ENCODE measurements at places on chromosomes 5 and 9. TPM values are rescaled to one million over a fixed set of nuclear protein-coding genes. Genes with fewer than 3 reads are reported as not detected.

PRDM9 gene
- not detected for total RNA-seq

ALDH1A1 gene
- total RNA-seq: not detected

HRCT1 gene
- not detected for total RNA-seq

CDX1 gene
- not detected for total RNA-seq

PHYHD1 gene
- 0.52 TPM for total RNA-seq

FOXI1 gene
- total RNA-seq: not detected

ASPN gene
- not detected for total RNA-seq

PPP6C gene
- total RNA-seq: 47.6 TPM

SPARC gene
- 0.66 TPM for total RNA-seq

PAEP gene
- not detected for total RNA-seq

CMBL gene
- total RNA-seq: 2.9 TPM

OR13C2 gene
- not detected for total RNA-seq

GDF9 gene
- total RNA-seq: 0.29 TPM

CDO1 gene
- total RNA-seq: 0.37 TPM

NPR3 gene
- not detected for total RNA-seq

PDGFRB gene
- 1.1 TPM for total RNA-seq

PLGRKT gene
- 27.5 TPM for total RNA-seq

CCDC183 gene
- total RNA-seq: 0.43 TPM

DNA sequence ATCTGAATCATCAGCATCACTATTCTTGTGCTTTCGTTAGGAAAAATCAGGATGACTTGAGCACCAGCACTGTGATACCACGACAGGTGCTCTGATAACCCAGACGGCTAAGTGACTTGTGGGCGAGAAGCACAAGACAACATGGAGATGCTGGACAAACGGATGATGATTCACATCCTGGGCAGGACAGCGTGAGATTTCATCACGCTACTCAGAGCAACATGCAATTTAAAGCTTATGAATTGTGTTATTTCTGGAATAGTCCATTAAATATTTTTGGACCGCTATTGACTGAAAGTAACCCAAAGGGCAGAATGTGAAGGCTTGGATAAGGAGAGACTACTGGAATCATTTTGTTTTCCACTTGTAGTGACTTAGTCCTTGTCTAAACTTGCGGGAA is 114.8 kb upstream of the DAPK1 start:
- no peak for DNase-seq

DNA sequence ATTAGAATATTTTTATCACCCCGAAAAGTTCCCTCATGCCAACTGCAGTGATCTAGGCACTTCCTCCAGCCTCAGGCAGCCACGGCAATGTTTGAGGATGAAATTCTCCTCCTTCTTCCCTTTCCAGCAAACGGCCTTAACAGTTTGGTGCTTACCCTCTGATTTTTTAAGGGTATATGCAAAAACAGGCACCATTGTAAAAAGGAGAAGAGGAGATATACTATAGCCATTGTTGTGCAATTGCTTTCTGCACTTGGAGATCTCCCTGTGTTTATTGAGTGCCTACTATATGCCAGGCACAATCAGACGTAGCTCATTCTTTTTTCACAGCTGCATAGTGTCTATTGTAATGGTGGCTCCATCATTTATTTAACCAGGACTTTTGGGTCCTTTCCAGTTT is 29.4 kb downstream of the GSN start:
- no peak for DNase-seq

DNA sequence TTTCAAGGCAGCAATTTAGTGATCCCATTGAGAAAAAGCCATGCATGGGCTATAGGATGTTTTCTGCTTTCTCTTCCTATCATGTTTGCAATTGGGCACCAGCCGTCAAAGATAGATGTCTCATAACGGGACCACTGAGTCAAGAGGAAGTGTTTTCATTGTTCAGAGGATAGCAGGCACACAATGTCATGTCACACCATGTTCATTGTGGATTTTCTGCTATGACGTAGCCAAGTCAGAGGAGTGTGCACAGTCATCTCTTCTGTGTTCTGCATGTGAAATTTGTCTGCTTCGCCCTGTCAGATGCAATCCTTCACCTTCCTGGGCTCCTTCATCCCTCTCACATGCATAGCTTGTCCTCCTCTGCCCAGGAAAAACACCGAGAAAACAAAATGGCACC is 106.0 kb downstream of the CD180 start:
- DNase-seq: no peak

GRCh38 chr9:76379494-76379893 is 14.7 kb downstream of the RFK start:
- no peak for DNase-seq

DNA sequence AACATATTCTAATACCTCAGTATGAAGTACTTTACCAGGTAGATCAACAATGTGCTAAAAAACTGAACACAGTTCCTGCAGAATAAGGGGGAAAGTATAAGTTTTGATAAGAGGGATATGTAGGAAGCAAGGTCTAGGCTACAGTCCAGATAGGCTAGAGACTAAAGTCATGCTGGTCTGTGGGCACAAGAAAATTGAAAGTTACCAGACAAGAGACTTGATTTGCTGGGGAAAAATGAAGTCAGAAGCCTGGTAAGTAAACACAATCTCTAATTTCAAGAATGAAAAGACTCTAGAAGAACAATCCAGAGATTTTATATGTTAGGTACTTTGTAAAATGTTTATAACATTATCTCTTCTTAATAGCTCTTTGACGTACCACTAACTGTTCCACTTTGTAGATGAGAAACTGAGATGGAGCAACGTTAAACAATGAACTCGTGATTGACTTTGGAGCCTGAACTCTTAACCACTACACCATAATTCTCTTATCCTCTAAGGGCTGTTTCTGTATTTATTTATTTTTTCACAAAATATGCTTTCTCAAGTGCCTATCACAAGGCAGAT is 19.5 kb downstream of the ADAMTS6 start:
- DNase-seq: no peak

DNA sequence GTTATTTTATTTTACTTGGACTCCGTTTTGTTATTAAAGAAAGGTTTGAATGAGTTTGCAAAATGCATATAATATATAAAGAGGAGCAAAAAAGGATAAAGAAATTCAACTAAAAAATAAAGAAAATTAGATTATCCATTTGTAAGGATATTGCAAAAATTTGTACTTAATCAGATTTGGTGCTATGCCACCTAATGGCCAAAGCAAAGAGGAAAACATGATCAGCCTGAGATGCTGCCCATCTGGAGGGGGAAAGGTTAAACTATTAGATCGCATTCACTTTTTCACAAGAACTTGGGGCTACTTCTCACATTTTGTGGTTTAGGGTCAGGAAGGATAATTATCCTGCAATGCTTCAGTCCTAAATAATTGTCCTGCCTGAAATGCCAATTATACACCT is 350.6 kb downstream of the MLLT3 start:
- DNase-seq: no peak

GRCh38 chr5:16009256-16009655 is 170.3 kb downstream of the MARCHF11 start:
- no peak for DNase-seq

- DNase-seq: no peak
Observed at GRCh38 chr5:42564689-42565356, 141.6 kb downstream of the GHR start.

- DNase-seq: no peak
Observed at GRCh38 chr5:91011029-91011428, 372.1 kb downstream of the ARRDC3 start.

- no peak for DNase-seq
Observed at GRCh38 chr5:163874431-163874830, 369.0 kb downstream of the MAT2B start.

- DNase-seq: no peak
Observed at GRCh38 chr9:123784518-123784917, 145.4 kb downstream of the DENND1A start.

DNA sequence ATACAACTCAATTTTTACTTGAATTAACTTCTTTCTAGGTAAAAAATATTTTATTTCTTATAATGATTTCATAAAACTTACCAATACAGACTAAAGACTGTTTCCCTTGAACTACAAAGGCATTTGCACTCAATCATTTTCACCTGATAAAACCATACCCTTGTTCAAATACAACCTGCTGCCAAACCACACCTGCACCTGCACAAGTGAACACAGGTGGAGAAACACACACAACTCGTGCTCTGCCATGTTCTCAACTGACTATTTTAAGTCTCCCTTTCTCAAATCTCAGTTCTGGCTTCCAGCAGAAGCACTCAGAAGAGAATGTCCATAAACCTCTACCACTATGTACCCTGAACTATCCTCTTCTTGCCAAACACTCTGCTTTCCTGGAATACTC is 1892.1 kb downstream of the MAT2B start:
- no peak for DNase-seq

- DNase-seq: no peak
Observed at GRCh38 chr5:119290161-119290569, 65.7 kb upstream of the TNFAIP8 start.

GRCh38 chr5:155587458-155587857 is 573.9 kb downstream of the KIF4B start:
- DNase-seq: no peak

DNA sequence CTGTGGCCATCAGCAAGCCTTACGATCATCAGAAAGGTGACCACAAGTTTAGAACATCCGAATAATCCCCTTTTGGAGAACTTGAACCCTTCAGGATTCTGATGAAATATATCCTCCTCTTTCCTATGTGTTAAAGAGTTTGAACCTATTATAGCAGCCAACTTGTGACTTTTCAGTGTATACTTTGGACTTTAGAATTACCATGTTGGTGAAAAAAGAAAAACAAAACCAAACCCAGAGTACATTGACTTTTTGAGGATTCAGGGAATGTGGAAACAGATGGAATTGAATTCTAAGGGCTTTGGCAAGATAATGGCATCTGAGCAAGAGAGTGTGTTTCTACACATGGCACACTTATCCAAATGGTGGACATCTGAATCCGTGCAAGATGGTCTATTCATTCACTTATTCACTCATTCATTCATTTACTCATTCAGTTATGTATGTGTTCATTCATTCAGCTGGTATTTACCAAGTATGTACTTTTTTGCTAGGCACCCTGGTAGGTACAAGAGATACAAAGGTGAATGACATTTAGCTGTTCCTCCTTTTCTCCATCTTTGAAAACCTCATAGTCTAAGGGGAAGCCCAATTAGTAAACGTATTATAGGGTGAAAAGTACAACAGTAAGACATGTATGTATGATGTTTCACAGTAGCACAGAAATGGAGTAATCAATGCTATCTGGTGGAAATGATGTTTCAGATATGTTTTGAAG is 91.8 kb downstream of the PRDM6 start:
- no peak for DNase-seq

DNA sequence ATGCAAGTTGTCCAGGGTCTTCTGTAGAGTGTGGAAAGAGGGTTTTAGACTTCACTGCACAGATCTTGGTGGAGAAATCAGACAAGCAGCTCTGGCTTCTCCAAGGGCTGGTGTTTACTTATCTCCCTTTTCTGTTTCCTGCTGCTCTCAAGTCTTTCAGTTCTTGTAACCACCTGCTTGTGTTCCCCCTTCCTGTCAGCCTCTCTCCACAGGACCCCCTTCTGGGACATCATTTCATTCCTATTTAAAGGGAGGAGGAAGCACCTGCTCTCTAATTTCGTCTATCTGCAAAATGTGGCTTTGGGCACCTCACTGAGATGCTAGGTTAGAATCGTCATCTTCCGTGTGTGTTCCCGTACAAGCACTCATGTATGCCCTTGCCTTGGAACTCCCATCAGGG is 636.2 kb downstream of the MTRR start:
- DNase-seq: no peak

GRCh38 chr5:132414634-132415378 is 45.3 kb downstream of the SLC22A5 start:
- DNase-seq: no peak

- DNase-seq: no peak
Observed at GRCh38 chr9:134477342-134477925, 151.2 kb downstream of the RXRA start.

DNA sequence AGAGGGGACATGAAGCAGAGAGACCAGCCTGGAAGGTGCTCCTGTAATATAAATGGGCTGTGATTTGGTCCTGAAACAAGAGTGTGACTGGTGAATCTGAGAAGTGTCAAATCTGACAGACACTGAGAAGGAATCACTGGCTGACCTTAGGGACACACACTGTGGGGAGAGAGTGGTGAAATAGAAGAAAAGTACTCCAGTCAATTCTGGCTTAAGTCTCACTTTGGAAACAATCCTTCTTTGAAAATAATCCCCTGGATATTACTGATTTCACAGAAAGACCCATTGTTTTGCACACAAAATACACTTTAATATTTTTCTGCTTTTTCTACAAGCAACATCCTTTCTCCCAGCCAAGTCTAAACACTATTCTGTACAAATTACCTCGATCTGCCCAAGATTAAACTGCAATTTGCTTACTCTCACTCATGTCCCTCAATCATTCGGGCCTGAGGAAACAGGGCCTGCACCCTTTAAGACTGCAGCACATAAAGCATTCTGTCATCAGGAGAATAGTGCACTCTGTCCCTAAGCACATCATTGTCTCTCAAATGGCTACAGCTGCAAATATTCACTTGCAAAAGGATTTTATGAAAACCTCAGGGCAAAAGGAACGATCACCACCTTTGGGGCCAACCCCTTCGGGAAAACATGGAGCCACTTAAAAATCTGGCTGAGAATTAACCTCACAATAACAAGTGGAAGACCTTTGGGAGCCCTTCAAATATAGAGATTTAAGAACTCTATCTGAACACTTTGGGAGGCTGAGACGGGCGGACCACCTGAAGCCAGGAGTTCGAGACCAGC is 68.6 kb downstream of the MAPKAP1 start:
- DNase-seq: no peak

GRCh38 chr5:138028971-138029365 is 3.9 kb downstream of the FAM13B start:
- no peak for DNase-seq

- DNase-seq: no peak
Observed at GRCh38 chr5:9538504-9538903, 7.4 kb downstream of the SEMA5A start.

- DNase-seq: no peak
Observed at GRCh38 chr5:145473042-145473642, 362.0 kb downstream of the PRELID2 start.

DNA sequence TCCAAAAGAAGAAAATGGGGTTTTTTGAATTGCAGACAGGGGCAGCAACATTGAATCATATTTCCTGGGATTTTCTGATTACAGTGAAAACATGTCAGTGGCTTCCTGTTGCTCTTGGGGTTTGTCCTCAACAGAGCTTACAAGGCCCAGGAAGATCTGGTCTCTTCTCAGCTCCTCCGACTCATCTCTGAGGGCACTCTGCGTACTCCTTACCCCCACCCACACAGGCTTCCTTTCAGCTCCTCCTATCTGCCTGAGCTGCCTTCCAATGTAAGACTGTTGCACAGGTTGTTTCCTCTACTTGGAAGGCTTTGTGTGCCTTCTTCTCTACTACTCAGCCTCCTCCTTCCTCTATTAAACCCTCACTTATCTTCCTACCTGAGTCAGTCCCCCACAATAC is 245.1 kb upstream of the MEF2C start:
- no peak for DNase-seq

DNA sequence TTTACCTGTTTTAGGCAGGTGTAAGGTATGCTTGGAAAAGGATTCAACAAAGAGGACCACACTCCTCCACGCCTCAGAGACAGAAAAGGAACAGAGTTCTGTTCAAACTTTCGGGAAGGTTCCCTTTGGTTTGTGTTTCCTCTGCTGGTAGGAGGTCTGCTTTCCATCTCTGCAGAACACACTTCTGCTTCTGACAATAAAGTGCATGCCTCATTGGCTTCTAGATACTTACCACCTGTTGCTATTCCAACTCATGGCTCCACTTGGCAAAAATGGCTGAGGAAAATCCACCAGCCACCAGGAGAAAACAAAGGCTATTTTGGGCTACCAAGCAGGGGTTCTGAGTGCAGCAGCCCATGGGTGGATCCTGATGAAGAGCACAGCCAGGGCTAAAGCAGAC is 112.7 kb downstream of the NRG2 start:
- DNase-seq: no peak

- no peak for DNase-seq
Observed at GRCh38 chr9:14554886-14555285, 138.3 kb downstream of the ZDHHC21 start.
